ENCODE measurements at places on chromosomes 6 and 20. TPM values are rescaled to one million over a fixed set of nuclear protein-coding genes. Genes with fewer than 3 reads are reported as not detected.

DNA sequence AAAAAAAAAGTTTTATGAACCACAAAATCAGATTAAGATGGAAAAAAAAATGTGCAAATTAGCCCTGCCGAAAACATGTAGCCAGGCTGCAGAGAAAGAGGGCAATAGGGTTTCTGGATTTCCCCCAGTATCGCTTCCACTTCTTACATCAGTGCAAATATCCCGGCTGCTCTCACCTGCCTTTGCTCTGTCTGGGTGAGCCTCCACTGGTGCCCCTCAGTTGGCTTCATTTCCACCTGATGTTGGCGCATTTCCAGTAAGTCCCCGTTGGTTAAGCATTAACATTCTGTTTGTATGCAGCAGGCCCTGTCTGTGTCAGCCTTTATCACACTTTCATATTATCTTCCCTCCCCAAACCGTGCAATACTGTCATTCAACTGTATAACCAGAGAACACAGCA, 215.1 kb downstream of the CBLN4 start:
- no peak for DNase-seq

Gene DOK5
- total RNA-seq = not detected

Gene WFDC5
- not detected for total RNA-seq

Gene MUCL3
- total RNA-seq = not detected

- no peak for DNase-seq
These were observed 28.4 kb upstream of the THBS2 start for GRCh38 chr6:169282043-169282442.

DNA sequence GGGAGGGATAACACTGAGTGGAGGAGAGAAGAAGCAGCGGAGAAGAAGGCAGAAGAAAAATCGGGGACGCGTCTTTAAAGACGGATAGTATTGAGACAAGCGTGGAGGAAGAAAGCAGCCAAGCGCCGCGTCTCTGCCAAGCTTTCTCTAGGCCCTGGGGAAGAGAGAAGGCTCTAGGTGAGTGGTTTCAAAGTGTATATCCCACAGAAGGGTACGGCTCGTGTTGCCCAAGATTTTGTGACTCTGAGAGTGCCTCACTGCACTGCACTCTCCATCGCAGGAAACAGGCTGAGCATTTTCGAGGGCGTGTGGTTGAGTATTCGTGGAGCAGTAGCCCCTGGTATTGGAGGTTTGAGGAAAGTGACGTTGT, 185.4 kb downstream of the TRIM27 start:
- DNase-seq = no peak

DNA sequence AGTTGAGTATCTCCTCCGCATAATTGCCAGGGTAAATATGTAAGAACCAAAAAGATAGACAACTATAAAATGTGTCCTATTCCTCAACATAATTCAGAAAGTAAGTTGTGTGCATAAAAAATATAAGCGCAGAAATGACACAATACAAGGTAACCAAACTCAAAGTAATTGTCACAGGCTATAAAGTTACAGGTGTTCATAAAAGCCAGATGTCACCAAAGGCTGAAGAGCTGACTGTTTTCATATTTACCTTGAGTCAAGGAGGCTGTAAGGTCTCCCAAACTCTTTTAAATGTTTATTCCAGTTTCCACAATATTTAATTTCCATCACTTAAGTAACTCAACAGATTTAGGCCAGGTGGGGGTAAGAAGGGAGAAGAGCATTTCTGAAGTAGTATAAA, 192.2 kb upstream of the MARCKS start:
- DNase-seq = no peak
